NCI-H1436 treated with DMSO at 0.1 percent for 48 hours (cell line): ENCODE measurements at places on chromosomes 12 and 14.
A peak's percentile ranks its signal among the peaks of the same experiment; 100 is the strongest.

DNA sequence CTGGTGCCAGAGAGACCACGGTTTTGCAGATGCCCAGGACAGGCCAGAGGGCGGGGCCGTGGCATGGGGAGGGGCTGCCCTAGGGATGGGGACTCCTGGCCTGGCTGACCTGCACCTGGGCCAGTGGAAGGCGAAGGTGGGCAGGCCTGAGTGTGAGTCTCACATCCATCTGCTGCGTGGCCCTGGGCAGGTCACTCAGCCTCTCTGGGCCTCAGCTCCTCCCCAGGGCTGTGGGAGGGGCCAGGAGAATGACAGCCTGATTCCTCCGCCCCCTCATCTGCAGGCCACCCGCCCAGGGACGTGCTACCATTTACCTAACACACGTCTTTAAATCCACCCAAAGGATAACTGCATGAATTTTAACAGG, 90.9 kb downstream of the GALNT9 start:
- no peak for DNase-seq

DNA sequence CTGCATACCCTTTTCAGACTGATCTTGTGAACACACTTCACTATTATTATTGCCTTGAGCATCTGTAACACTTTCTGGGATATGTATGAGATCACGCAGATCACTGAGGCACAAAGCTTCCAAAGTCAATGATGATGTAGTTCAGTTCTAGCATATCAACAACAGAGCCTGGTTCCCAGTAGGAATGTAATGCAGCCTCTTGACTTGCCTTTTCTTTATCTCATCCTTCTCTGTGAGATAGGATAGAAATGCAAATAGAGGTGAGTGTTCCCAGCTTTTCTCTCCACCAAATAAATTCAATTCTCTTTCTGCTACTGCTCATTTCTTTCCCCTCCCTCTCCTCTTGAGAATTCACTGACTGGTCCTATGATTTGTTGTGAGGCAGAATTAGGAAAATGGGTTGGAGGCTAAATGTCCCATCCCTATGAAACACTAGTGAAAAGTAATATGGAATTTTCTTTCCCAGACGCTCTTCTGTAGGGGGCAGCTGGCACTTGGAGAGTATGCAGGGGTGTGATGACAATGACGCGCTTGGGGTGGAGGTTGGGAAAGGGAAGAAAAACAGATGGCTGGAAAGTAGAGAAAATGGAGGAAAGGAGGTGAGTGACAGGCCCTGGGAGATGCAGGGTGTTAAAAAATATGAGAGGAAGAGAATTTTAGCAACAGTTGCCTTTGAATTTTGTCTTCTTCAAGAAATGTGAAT, 96.0 kb upstream of the TMTC1 start:
- DNase-seq, result no peak

GRCh38 chr12:12872139-12872933, 19.0 kb upstream of the GPRC5A start:
- DNase-seq, result no peak

DNA sequence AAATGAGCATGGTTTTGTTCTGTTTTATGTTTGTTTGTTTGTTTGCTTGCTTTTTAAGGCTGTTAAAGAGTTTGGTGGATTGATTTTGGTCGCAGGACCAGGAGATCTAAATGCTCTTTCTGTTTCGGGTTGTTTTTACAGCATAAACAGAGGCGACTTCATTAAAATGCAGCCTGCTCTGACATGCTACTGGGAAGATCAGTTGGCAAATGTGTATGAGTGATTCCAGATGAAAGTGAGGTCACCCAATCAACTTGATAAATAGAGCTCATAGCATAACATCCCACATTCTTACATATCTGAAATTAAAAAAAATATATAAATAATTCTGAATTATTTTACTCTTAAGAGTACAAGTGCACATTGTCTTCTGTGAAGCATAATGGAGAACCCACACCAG, 947.7 kb downstream of the GALC start:
- DNase-seq, result no peak

DNA sequence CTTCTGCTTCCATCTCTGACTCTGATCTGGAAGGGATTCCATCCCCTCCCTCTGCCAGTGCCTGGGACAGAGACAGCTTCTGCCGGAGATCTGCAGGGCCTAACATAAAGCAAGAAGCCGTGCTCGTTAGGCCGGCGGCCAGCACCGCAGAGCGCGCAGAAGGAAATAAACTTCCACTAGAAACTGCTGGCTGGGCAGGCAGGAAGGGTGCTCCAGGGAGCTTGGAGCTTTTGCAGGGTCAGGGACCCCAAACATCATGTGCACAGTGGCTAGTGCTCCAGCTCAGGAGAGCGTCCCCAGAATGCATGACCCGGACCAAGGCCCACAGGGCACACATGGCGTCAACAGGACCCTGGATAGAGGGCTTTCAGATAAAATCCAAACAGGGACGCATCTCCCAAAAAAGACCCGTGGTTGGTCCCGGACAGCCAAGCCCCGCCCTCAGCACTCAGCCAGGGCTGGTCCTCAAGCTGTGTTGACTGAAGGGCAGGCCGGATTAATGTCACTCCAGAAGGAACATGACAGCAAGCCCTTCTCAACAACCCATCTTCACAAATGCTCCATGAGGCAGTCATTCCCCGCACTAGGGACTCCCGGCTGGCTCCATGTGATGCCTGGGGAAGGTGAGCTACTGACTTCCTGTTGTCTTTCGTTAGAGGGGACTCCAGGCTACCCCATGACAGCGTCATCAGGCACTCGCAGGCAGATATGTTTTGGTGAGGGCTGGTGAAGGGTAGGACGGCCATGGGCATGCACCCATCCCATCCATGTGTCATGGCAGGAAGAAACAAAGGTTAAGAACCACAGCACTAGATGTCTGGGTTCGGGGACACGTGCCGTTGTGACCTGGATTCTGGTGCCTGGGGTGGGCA, 121.5 kb downstream of the CALM1 start:
- DNase-seq, result no peak

DNA sequence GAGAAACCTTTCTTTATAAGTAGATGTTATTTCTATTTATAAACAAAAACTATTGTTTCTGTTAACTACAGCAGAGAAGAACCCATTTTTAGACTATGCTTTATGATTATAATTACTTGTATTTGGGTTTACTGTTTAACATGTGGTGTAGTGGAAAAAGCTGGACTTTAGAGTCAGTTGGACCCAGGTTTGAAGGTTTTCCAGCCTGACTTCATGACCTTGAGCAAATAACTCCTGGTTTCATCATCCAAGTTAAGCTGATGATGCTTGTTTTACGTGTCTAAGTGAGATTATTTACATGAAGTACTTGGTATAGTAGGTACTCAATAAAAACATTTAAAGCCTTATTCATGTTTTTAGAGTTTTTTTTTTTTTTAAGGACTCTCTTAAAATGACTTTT, 221.8 kb upstream of the ARHGAP5 start:
- no peak for DNase-seq

- no peak for DNase-seq
These were observed 3.8 kb upstream of the ASIC1 start for GRCh38 chr12:50053583-50053982.

DNA sequence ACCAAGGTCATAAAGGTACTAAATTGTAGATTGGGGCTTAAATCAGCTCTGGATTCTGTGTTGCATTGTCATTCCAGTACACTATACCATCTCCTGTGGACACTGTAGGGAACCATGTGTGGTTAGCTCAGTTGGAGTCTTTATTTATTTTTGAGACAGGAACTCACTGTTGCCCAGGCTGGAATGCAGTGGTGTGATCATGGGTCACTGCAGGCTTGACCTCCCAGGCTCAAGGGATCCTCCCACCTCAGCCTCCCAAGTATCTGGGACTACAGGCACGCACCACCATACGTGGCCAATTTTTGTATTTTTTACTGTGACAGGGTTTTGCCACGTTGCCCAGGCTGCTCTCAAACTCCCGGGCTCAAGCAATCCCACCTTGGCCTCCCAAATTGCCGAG, 6.7 kb downstream of the PAPOLA start:
- DNase-seq, result no peak

DNA sequence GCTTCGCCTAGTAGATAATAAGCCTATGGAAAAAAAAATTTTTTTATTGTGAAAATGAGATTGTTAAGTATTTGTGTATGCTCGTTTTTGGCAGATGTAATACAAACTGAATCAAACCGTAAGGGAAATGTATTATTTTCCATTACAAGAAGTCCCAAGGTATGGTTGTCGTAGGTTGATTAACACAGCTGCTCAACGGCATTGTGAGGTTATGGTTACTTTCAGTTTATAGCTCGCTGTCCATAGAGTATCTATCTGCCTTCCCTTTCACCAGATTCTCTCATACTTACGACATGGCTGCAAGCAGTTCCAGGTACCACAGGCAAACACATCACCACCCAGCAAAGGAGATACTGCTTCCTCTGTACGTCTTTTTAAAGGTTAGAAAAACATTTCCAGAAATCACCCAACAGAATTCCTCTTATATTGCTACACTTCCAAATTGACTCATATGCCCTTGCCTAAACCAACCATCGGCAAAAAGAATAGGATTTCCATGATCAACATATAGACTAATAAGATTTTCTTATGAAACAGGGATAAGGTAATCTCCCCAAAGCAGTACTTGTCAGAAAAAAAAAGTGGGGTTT, 338.6 kb downstream of the SYT1 start:
- no peak for DNase-seq

DNA sequence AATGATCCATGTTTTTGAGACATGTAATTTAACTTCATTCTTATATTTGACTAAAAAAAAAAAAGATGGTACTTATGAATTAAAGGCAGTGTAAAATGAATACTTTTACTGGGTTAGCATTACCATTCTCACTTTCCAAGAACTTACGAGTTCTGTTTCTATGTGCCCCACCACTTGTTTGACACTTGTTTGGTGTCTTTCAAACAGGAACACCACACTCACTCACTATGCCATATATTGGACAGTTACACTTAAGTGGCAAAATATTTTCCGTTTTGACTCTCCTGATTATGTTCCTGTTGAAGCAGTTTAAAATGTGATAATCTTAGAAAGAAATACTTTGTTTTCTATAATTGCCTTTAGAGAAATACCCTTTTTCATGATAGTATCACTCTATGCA, 56.6 kb upstream of the ATXN7L3B start:
- DNase-seq, result no peak

- DNase-seq, result peak; percentile 14
These were observed 131.5 kb downstream of the GPR135 start for GRCh38 chr14:59333668-59334067.

DNA sequence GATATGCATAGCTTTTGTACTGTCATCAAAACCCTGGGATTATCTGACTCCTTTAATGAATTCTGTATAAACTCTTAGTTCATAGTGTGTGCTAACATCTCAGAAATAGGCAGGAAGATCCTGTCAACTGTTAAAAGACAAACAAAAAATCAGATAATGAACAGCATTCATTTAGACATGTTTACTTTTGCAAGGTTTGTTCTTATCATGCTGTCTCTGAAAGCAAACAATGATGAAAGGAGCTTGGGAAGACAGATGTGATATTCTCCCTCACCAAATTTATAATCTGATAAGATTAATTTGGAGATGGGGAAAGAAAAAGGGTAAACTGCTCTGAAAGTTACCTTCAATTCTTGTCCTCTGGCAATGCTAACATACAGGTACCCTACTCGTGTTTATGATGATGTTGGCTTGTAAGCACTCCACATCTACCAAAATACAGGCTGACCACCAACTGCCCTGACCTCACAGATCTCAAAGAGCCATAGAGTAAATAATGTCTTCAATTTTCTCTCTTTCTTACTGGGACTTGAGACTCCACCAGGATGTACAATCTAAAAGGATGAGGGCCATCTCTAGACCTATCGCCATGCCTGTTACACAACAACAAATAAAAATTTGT, 233.8 kb downstream of the SSPN start:
- DNase-seq, result no peak

GRCh38 chr14:71716041-71716772, 216.0 kb upstream of the RGS6 start:
- no peak for DNase-seq

- DNase-seq, result no peak
These were observed 430.0 kb downstream of the ETNK1 start for GRCh38 chr12:23055004-23055403.

DNA sequence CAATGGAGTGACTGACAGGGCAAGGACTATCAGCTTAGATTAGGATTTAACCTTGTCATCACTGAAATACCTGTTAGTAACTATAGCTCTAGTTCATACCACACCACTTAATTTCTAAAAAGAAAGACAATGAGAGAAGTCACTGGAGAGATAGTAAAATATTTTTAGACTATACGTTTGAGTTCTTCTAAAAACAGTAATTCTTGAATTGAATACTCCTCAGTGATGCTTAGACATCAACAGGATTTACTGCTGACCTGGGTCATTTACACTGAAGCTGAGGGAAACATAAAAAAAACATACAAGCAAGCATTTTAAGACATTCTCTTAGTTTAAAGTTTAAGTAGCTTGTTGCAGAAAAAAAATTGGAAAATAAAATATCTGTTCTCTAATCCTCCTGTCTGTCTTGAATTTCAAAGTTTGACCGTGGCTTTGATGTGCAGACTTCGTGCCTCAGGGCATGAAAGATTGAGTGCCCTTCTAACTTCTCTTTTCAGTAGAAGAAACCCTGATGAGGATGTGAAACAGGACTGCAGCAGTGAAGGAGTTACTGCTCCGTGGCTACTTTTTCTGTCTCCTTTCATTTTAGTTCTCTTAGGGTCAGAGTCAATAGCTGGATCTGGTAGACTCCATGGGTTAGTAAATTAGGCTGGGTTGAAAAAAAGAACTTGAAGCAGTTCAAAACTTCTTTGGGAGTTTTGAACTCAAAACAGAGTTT, 172.2 kb downstream of the PTPRO start:
- no peak for DNase-seq

- no peak for DNase-seq
These were observed 25.7 kb downstream of the METTL25 start for GRCh38 chr12:82383930-82384552.

DNA sequence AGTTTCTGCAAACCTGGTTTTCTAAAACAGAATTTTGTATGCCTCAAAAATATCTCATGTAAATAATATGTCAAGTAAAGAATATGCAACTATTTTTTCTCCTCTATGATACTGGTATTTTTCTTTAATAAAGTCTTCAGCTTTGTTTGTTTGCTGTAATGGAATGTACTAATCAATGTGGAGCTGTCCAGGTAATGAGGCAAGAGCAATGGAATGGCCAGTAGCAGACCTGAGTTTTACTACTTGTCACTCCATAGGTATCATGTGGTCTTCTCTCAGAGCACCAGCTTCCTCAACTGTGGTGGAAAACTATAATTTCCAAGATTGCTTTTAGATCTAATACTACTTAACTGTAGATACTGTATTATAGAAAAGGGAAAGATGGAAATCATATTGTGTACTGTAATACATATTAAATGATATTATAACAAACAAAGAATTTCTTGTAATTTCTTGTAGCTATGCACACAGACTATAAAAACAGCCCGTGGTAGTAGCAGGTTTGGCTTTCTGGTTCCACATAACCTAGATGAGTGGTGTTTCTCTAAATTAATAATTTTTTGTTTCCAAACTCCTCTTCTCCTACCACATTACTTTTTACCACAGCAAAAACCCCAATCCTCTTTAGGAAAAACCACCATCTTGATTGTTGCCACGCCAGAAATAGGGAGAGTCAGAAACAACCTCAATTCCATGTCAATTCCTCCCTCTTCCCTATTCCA, 70.6 kb downstream of the KIF21A start:
- no peak for DNase-seq
